ENCODE measurements at places on chromosomes 13 and 19. TPM values are rescaled to one million over a fixed set of nuclear protein-coding genes. Genes with fewer than 3 reads are reported as not detected.

DNA sequence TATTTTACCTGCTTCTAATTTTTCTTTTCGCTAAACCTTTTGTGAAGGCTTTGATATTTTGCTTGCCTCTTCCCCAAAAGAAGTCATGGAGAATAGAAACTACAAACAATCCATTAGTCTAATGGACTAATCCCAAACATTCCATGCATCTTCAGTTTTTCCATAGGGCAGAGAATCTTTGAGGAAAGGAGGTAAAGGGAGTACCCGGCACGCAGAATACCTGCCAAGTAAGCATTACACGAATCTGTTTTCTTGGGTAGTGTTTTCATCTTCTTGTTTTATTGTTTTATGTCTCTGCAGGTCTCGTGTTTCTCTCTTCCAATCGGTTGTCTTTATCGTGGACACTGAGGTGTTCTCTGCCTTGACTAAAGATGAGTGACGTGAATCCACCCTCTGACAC, at the start of gene NLRP8:
NLRP8 (plus strand) TSS at position 301 of the 400 bp plus-strand sequence.
- no peak for DNase-seq

The SLC8A2 gene
- not detected for total RNA-seq

The CLEC17A gene
- not detected for total RNA-seq

- DNase-seq, result no peak
These were observed 14.3 kb downstream of the ERICH4 start for GRCh38 chr19:41457241-41457640.

GRCh38 chr13:38223089-38223488, 126.6 kb upstream of the UFM1 start:
- DNase-seq, result no peak

- no peak for DNase-seq
These were observed 7.7 kb downstream of the NR2F6 start for GRCh38 chr19:17237747-17238706.
